ENCODE measurements at places on chromosomes 5 and 9.

GRCh38 chr5:53120165-53120564 is 10.6 kb upstream of the MOCS2 start:
- DNase-seq, result no peak

DNA sequence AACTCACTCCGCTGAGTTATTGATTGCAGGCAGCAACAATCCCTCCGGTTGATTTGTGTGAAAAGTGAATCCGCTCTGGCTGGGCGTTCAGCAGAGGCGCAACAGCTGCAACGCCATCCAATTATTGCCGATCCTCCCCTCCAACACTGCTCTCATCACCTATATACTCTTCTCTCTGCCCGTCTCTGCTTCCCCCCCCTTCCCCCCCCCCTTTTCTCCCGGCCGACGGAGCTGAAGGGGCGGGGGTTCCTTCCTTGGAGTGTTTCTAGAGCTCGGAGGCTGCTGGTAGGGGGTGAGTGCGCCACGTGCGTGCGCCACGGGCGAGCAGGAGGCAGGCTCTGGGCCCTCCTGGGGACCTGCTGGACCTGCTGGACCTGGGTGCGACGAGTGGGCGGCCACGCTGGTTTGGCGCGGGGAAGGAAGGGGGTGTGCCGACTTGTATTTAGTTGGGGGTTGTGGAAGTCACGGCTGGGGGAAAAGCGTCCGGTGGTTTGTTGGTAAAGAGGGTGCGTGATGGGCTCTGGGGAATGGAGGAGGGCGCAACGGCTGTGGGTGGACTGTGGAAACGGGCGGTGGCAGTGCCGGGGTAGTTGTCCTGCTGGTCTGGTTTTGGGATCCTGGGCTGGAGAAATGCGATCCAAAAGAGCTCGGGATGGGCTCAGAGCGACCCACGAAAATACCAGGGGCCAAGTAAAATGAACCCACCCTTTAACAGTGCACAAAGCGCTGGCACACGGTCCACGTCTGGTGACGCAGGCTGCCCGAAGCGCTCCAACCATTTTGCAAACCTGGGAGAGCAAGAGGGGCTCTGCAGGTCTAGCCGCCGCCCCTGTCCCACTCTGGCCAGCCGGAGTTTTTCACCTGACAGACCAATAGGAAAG is 6.4 kb upstream of the MEF2C start:
- no peak for DNase-seq

DNA sequence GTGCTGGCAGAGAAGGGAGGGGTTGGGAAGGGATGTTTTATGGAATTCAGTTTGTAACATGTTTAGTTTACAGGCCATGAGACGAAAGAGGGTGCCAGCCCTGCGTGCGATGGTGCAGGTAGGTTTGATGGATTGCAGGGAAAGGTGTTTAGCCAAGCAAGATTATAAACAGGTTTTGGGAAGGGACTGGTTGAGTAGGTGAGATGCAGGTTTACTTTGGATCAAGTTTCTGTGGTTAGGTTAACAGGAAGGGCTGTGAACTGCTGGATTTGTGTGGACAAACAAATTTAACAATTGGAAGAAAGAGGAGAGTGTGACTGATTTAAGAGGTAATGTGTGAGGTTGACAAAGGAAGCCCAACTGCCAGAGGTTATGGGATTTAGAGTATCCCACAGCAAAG is 32.6 kb upstream of the GPX3 start:
- DNase-seq, result no peak

- no peak for DNase-seq
Observed at GRCh38 chr5:145479271-145479670, 355.9 kb downstream of the PRELID2 start.

DNA sequence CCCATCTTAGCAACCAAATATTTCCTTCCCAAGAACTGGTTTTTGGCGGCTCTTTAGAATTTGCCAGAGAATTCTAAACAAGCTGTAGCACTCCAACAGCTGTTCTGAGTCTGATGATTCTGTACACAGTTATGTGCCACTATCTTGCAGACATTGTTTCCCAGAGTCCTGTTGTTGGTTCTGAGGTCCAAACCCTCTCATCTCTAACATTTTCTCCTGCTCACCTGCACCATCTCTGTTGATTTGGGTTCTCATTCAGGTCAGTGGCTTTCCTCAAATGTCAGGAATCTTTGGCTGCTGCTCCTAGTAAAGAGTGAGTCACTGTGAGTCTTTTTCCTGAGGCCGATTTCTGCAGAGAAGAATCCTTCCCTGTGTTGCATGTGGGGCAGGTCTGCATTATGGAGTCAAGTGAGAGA is 50.0 kb downstream of the CAMSAP1 start:
- DNase-seq, result no peak

DNA sequence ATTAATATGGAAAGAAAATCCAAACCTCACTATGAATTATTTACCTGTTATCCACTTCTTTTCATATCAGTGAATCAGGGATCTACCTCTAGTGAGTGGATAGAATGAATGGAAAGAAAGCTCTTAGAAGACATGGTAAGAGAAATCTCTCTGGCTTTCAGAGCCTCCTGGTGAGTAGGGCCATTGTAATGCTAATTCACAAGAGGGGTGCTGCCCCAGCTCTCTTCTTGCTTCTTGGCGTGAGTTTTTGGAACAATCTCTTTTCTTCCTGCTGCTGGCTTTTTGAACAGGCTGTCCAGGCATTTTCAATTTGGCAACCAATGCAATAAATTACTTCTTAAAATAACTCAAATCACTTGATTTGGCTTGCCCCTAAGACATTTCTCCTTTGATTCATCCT is 49.9 kb upstream of the KCNN2 start:
- DNase-seq, result no peak

DNA sequence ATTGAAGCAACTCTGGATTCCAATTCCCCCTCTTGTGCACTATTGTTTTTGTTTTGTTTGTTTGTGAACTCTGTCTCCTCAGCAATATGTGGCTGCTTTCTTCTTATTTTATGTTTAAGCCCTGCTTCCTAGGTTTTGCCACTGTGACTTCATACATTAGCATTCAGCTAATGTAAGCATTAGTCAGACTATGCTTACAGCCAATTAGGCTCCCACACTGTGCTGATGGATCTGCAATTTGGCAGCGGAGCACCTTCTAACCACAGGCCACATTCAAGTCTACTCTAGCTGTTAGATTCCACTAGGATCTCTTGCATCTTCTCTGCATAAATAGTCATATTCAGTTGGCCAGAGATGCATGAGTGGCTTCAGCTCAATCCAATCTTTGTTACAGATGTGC is 9.6 kb upstream of the BICD2 start:
- no peak for DNase-seq

DNA sequence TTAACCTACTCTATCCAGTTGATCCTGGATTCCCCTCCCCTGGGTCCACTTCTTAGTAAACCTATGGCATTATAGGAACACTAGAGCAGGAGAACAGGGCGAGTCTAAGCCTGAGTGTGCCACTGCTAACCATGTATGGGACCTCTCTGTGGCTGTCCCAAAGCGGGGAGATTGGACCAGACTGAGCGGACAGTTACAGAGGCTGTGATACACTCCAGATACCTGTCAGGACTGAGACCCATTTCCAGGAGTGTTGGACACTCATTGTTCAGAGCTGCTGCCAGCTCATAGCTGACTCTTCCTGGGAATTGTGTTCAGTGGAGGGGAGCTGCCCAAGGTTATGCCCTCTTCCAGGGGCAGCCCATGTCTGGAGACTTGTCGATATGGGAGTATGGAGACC is 11.9 kb upstream of the LTC4S start:
- DNase-seq, result no peak

DNA sequence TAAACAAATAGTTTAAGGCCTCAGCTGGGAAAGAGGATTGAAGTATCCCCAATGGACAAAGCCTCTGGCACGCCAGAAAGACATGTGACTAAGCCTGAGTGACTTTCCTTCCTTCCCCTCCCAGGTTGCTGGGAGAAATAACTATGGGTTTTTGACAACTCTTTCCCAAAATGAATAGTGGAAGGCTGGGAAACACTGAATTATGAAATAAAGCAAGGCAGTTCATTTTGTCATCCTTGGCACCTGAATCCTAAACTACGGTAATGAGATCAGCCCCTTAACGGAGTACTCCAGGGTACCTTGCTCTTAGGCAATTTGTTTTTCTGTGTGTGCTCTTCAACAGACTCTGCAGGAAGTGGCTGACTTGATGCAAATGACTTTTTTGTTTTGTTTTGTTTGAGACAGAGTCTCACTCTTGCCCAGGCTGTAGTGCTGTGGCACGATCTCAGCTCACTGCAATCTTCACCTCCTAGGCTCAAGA is 75.2 kb downstream of the LMNB1 start:
- no peak for DNase-seq

- DNase-seq, result no peak
Observed at GRCh38 chr9:136228107-136228875, 17.3 kb downstream of the QSOX2 start.

DNA sequence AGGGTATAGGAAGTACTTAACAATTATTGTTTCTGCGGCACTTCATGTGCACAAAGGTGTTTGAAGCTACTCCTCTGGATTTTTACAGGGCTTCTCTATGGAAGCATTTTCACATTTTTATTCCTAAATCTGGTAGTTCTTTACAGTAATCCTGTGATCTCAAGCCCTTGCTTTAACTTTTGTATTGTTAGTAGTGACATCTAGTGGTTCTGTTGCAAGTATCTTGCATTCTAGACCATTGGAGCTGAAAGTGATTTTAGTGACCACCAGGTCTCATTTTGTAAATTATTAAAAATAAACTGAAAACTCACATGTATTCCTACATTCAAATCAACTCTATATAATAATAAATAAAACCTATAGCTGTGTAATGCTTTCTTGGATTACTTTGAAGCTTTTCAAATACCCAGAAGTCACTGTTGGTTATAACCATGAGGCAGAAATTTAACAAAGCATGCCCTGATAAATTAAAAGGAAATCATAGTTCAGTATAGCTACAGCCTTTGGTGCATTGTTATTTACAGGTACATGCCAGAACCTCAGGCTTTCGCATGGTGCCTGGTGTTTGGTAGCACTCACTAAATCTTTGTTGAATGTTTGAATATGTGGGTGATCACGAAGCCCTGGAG is 18.9 kb downstream of the RPS23 start:
- DNase-seq, result no peak

- DNase-seq, result no peak
Observed at GRCh38 chr9:77512876-77513275, 135.2 kb downstream of the GNA14 start.

- no peak for DNase-seq
Observed at GRCh38 chr9:133116346-133117231, 4.5 kb downstream of the RALGDS start.

DNA sequence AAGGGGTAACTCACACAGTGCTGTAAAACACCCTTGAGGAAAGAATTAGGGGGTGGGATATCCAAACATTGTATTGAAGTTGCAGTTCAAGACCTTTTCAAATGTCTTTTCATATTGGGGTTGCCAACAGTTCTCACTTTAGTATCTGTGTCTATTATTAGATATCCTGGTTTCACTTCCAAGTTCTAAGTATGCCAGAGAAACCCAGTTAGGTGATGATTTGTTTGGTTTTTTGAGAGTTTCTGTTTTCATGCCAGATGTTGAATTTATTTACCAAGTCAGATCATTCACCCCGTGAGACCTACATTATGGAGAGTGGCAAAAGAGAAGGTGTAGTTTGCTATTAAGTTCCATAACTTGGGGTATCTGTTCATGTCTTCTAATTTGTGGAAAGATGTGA is 64.5 kb downstream of the C9orf152 start:
- no peak for DNase-seq

Data from stimulated activated CD4-positive, alpha-beta T cell treated with anti-CD3 and anti-CD28 coated beads, Interleukin-1b, Interleukin-23, amount 100 ng/mL, for 4 hours (primary cell).